T-helper 9 cell (primary cell): ENCODE measurements at places on chromosomes 11 and 22.

DNA sequence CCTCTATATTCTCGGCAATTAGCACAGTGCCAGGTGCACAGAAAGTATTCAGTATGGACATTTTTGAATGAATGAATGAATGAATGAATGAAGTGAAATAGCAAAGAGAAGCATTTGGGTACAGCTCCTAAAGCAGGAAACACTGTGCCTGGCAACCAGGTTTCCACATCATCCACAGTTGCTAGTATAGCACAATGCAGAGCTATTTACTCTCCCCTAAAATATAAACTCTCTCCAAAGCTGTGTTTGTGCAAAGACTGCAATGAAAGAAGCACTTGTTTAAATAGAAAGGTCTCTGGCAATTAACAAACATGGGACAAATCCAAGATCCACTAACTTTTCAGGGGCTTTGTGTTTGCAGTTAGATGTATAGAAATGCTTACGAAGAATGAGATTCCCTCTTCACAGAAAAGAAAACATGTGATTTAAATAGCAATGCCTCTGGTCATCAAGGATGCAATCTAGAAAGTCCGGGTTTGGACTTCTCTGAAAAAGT is 103.0 kb upstream of the OPCML start:
- DNase-seq: no peak

DNA sequence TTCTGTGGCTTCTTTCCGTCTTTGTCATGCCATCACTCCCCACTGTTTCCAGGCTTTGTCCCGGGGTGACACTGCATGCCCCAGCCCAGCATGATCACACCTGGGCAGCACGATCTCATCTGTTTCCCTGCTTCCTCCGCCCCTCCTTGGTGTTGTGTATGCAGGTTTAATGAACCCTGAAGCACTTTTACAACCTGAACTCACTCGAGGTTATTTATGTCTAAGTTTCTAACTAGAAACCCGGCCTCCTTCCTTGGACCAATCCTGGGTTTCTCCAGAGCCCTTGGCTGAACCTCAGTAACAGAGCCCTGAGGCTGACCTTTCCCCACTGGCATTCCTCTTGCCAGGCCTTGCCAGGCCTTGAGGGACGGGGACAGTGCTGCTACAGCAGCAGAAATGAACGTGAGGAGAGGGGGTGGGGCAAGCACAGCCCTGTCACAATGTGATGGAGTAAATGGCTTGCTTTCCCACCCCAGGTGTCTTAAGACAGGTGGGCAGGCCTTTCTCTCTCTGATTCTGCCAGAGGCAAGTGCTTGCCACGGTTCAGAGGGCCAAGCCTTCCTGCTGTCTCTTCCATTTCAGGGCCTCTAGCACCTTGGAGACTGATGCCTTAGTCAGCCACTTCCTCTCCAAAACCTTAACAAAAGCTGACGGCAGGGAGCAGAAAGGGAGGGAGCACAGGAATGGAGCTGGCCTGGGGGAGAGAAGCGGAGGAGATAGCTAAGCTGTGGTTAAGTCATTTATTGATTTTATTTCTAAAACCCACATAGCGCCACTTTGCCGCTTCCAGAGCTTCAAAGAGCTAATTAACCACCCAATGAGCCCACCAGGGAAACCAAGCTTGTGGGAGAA is 3.1 kb upstream of the PYGM start:
- DNase-seq: no peak

GRCh38 chr22:20741008-20741633 is 32.8 kb upstream of the SERPIND1 start:
- DNase-seq: no peak

DNA sequence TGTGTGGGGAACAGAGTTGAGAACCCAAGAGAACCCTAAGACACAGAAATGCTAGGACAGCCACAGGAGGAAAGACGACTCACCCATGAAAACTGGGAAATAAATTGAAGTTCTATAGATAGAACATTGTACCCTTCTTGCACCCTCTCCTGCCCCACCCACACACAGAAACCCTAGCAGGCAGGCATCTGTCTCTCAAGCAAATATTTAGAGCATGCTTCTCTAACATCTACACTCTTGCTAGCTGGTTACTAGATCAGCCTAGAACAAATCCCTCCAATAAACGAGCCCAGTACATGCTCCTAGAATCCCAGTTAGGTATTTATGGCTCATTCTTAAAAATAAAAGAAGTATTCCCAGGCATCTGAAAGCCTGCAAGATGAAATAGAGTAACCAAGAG is 32.1 kb upstream of the CLPB start:
- no peak for DNase-seq

- DNase-seq: no peak
These were observed 244.5 kb upstream of the POU2AF2 start for GRCh38 chr11:111001081-111001430.

DNA sequence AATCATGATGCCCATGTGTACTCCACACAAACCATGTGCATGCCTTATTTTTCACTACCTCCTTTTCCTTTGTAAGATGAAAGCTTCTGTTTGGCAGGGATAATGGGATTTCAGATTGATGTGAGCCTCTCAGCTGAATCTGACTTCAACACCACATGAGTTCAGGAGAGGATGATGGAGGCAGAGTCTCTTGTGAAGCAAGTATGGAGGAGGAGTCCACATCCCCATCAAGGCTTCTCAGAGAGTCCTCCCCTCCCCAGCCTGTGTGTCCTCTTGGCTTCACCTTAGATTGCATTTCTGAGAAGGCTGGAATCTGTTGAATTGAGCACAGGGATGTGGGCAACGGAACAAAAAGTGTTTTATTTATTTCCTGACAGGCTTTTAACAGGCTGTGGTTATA is 370.4 kb downstream of the FAT3 start:
- DNase-seq: no peak

DNA sequence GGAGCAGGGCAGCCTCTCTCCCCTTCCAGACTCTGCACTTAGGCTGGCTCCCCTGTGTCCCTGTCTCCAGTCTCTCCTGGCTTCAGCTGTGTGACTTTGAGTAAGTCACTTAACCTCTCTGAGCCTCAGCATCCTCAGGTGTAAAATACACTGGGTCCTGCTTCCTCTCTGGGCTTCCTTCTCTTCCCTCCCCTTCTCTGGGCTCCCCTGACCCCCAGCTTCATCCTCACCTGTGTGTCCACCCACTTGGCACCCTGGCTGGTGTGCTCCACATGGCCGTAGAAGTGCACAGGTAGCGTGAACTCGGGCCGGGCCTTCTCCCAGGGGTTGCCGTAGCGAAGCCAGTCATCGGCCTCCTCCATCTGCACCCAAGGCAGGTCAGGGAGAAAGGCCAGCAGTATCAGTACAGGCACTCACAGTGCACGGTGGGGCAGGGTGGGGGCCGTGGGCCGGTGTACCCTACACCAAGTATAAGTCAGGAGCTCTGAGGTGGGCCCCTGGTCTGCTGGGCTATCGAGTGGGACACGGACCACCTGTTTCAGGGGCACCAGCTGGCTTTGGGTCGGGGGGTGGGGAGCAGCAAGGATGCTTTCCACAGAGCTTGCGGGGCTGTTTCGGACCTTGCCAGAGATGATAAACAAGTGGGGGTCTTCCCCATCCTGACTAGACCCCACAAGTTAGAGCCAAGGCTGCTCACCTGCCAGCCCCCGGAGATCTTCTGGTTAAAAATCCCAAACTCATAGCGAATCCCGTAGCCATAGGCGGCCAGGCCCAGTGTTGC is 2.0 kb downstream of the PYGM start:
- DNase-seq: no peak

DNA sequence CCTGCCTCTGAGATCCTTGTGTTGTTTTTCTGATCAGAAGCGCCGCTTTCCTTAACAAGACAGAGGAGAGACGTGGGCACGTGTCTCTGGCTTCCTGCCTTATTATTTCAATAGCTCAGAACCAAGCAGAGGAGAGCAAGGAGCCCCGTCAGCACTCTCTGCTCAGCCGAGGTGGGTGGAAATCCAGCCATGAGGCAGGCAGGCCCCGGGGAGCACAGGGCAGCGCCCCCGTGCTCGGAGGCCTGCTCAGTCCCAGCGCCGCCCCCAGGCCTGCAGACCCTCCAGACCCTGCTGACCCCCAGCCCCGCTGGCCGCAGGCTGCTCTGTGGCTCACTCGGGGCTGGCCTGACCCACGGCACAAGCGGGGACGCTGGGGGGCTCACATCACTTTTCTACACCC is 162.8 kb downstream of the BRD1 start:
- no peak for DNase-seq

DNA sequence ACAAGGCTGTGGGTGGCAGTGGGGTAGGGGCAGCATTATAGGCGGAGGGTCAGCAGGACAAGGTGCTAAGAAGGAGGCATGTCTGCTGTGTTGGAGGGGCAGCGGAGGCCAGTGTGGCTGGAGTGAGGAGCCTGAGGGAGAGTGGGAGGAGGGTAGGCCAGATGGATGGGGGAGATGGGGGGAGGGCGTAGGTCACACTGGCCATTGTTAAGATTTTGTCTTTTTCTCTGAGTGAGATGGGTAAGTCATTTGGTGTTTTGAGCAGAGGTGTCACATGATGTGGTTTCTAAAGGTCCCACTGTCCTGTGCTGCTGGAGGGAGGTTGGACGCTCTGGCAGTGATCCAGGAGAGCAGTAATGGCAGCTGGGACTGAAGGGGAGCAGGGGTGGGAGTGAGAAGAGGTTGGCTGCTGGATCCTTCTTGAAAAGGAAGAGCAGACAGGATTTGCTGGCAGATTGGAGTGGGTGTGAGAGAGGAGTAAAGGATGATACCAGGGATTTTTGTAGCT is 9.8 kb downstream of the PPP6R3 start:
- no peak for DNase-seq

- no peak for DNase-seq
These were observed 9.0 kb upstream of the KCNQ1OT1 start for GRCh38 chr11:2708757-2709281.

DNA sequence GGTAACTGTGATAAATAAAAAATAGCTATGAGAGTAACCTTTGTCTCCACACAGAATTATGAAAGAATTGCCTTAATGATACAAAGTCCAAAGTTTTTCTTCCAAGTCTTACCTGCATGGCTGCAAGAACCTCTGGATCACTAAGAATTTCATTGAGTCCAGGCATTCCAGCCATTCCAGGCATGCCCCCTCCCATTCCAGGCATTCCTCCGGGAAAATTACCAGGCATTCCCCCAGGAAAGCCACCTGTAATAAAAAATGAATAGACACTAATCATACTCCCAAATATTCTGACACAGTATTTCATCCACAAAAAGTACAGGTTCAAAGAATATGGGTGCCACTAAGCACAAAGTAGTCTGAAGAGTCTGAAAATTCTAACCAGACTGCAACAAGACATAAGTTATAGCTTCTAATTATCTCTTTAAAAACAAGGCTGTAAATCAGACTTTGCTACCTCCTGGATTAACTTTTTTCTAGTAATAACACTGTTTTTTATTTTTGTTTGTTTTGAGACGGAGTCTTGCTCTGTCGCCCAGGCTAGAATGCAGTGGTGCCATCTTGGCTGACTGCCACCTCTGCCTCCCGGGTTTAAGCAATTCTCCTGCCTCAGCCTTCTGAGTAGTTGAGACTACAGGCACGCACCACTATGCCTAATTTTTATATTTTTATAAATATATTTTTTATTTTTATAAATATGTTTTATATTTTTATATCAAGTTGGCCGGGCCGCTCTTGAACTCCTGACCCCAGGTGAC is 8.0 kb upstream of the SLC25A17 start:
- DNase-seq: no peak

DNA sequence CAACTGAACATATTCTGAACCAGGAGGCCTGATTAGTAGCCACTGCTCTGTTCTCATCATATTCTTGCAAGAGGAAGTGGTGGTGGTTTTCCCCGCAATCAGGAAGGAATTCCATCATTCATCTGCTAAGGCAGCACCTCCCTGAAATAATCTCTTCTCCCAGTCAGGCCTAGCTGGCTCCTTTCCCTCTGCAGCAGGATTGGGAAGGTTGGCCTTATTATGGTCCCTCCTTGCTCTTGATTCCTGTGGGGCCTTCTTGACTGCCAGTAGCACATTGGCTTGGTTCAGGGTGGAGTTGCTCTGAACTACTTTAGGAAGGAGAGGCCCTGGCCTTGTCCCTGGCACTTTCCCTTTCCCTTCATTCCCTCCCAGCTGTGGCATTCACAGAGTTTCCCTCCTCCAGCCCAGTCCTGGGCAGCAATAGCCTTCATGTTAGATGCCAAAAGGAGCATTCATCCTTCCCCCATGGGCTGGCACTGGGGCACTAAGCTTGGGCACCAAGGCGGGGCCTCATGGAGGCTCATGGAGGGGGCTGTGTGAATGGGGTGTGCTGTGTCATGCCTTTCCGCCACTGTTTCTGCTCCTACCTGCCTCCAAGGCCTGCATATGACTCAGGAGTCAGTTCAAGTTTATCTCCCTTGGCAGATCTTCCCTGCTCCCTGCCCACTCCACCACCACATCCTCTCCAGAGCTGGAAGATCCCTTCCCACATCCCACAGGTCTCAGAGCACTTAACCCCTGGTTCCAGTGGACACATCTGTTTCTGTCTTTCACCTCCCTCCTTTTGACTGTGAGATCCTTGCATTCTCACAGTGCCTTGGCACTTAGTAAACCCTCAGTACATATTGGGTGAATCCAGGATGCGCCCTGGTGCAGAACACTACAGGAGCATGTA is 27.6 kb upstream of the CD44 start:
- no peak for DNase-seq

- DNase-seq: no peak
These were observed 74.9 kb upstream of the RAG2 start for GRCh38 chr11:36672815-36673450.

DNA sequence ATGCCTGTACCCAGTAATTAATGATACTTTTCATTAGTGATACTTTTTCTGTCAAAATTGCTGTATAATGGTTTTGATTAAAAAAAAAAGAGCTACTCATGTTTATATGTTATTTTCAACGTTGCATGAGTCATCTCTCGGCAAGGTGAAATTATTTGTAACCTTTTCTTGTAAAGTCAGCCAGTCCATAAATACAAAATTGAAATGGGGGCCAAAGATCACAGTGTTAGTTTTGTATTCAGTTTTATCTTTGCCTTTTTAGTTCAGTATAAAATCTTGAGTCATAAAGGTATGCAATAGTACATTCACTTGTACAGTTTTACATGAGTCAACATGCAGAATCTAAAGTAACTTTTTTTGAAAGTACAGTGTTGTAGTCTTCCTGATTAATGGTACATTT is 4.3 kb downstream of the ARHGEF12 start:
- no peak for DNase-seq

DNA sequence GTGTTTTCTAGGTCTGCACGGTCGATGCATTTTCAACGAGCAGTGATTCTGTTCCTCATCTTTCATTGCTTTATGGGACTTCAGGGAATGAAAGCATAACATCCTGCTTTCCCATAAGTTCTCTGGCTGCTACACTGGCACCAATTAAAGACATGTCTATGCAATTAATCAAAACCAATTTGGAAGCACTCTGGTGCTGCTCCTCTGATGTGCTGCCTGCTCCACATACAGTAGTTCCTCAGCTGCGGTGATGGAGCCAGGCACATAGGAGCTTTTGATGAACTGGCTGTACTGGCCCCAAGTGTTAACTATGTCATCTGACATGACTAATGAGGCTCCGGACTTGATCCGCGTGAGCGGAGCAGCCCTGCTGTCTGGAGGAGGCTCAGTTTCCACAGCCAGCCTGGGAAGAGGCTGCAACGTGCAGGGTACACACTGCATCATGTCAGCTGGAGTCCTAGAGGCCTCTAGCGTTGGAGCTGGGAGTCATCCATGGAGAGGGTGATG is 29.8 kb downstream of the GVQW3 start:
- no peak for DNase-seq
